Adrenal gland (tissue), 19 donors: ENCODE measurements at places on chromosomes 6 and 20. TPM values are rescaled to one million over a fixed set of nuclear protein-coding genes. Genes with fewer than 3 reads are reported as not detected.

GRCh38 chr6:15945593-15946159 is 183.2 kb upstream of the MYLIP start:
- no peaks in the 10 kb centered on the region for H3K27me3 ChIP-seq
- no peak overlapping the region for H3K4me3 ChIP-seq
- no peak for DNase-seq
- no peak overlapping the region for H3K27ac ChIP-seq

DNA sequence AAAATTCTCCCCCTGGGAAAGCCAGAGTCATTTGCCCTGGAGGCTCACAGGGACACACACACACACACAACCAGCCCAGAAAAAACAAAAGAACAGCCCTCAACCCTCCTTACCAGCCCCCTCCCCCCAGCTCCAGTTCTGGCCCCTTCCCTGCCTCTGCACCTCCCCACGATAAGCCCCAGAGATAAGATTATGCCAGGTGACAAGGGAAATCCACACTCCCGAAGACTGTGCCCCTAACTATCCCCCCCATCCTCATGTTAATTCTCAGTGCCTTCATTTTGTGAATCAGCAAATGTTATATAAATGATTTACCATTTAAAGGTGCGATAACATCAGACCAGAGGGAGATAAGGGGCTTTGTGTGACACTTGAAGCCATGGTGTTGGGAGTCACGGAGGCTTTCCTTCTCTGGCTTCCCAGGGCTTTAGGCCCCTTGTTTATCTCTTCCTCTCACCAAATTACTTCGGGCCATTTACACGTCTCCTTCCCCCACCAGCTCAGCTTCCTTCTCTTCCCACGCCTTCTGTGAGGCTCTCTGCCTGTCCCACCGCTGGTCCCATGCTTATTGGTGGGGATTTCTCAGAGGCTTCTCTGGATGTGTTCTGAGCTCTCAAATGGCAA is 12.5 kb upstream of the FOXC1 start:
- DNase-seq: no peak
- H3K36me3 ChIP-seq: no peaks in the 10 kb centered on the region
- no peaks in the 10 kb centered on the region for H3K4me1 ChIP-seq
- peaks cover 55% of the 10 kb centered on the region for H3K27me3 ChIP-seq
- no peak overlapping the region for H3K27ac ChIP-seq

GRCh38 chr6:144675231-144675861 is 390.2 kb downstream of the UTRN start:
- peak; percentile 61 for DNase-seq
- no peaks in the 10 kb centered on the region for H3K27me3 ChIP-seq
- H3K36me3 ChIP-seq: no peaks in the 10 kb centered on the region
- peaks cover 23% of the 10 kb centered on the region for H3K4me1 ChIP-seq
- H3K4me3 ChIP-seq: no peak overlapping the region
- no peak overlapping the region for H3K27ac ChIP-seq

DNA sequence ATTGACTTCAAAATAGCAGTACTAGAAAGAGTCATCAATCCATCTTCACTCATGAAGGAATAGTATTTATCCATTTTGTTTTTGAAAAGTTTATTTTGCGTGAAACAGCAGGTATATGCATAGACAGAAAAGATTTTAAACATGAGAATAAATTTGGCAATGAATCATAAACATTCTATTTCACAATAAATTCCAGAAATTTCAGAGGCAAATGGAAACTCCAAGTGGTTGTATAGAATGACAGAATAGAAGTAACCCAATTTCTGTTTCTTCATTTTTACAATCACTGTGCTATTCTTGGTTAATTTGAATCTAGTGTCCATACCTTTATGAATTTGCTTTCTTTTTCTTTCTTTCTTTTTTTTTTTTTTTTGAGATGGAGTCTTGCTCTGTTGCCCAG is 173.0 kb upstream of the ECI2 start:
- DNase-seq: no peak
- H3K27ac ChIP-seq: no peak overlapping the region
- no peaks in the 10 kb centered on the region for H3K27me3 ChIP-seq
- no peaks in the 10 kb centered on the region for H3K36me3 ChIP-seq
- H3K4me3 ChIP-seq: no peak overlapping the region

- H3K36me3 ChIP-seq: no peaks in the 10 kb centered on the region
- H3K4me1 ChIP-seq: no peaks in the 10 kb centered on the region
- no peak overlapping the region for H3K27ac ChIP-seq
- H3K27me3 ChIP-seq: no peaks in the 10 kb centered on the region
- no peak for DNase-seq
Observed at GRCh38 chr6:3926150-3926482, 76.9 kb downstream of the FAM50B start.

Gene MYT1
- polyA plus RNA-seq: 5.1 TPM

Gene LHFPL5
- not detected for polyA plus RNA-seq

Gene USP49
- 6.2 TPM for polyA plus RNA-seq

- DNase-seq: no peak
- H3K36me3 ChIP-seq: no peaks in the 10 kb centered on the region
- H3K4me1 ChIP-seq: no peaks in the 10 kb centered on the region
- no peaks in the 10 kb centered on the region for H3K27me3 ChIP-seq
- H3K27ac ChIP-seq: no peak overlapping the region
Observed at GRCh38 chr6:148869585-148869984, 122.8 kb downstream of the UST start.

- no peaks in the 10 kb centered on the region for H3K27me3 ChIP-seq
- no peak overlapping the region for H3K4me3 ChIP-seq
- no peaks in the 10 kb centered on the region for H3K36me3 ChIP-seq
- H3K27ac ChIP-seq: no peak overlapping the region
- H3K4me1 ChIP-seq: peaks cover 3% of the 10 kb centered on the region
- no peak for DNase-seq
Observed at GRCh38 chr6:52303178-52303577, 18.6 kb upstream of the MCM3 start.

DNA sequence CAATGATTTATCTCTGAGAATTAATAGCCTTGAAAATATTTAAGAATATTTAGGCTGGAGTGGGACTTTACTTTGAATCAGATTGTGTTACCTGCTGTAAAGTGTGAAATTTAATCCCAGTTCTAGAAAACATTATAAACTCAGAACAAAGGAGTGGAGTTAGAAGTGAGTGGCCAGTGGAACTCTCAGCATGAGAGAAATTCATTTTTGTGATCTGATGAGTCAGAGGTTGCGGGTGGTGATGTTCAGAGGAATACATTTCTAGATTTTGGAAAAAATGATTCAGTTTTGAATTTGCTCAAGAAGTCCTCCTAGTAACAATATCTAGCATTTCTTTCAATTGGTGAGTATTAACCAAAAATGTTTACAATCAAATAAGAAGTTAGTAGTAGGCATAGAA is 167.5 kb downstream of the ZFAND3 start:
- H3K36me3 ChIP-seq: no peaks in the 10 kb centered on the region
- H3K4me1 ChIP-seq: peaks cover 71% of the 10 kb centered on the region
- no peak overlapping the region for H3K4me3 ChIP-seq
- peak; percentile 25 for DNase-seq
- no peak overlapping the region for H3K27ac ChIP-seq
- H3K27me3 ChIP-seq: no peaks in the 10 kb centered on the region

GRCh38 chr20:52105442-52106422 is 85.8 kb downstream of the ZFP64 start:
- no peak overlapping the region for H3K27ac ChIP-seq
- H3K27me3 ChIP-seq: peaks cover 32% of the 10 kb centered on the region
- peaks cover 13% of the 10 kb centered on the region for H3K4me1 ChIP-seq
- H3K4me3 ChIP-seq: no peak overlapping the region

DNA sequence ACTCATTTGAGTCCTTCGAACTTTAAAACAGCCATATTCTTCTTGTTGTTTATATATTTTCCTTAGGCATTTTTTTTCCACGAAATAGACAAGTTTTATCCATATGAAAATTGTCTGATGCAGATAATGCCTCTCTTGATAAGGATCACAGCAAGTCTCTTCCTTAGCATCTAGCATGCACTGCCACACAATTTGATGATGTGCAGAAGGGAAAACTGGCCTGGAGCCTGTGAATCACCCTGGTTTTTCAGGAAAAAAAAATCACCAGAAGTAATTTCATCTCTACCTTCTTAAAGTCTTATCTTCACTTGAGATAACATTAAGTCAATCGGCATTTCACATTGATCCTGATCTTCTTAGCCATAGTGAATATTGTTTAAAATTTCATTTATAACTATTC is 199.8 kb downstream of the TENT5A start:
- DNase-seq: no peak
- no peaks in the 10 kb centered on the region for H3K27me3 ChIP-seq
- no peak overlapping the region for H3K4me3 ChIP-seq
- H3K36me3 ChIP-seq: no peaks in the 10 kb centered on the region
- H3K4me1 ChIP-seq: no peaks in the 10 kb centered on the region
- no peak overlapping the region for H3K27ac ChIP-seq

Gene TSPO2
- polyA plus RNA-seq: not detected

GRCh38 chr20:2837221-2837960 is 3.1 kb downstream of the PCED1A start:
- peaks cover 17% of the 10 kb centered on the region for H3K4me1 ChIP-seq
- no peaks in the 10 kb centered on the region for H3K27me3 ChIP-seq
- DNase-seq: peak; percentile 7
- H3K4me3 ChIP-seq: no peak overlapping the region
- no peak overlapping the region for H3K27ac ChIP-seq

Gene ZNF391
- 5.5 TPM for polyA plus RNA-seq

Gene SLC12A5
- 120 TPM for polyA plus RNA-seq

GRCh38 chr6:90266905-90267621 is 29.6 kb downstream of the BACH2 start:
- H3K4me1 ChIP-seq: no peaks in the 10 kb centered on the region
- H3K27me3 ChIP-seq: no peaks in the 10 kb centered on the region
- H3K27ac ChIP-seq: no peak overlapping the region
- no peak overlapping the region for H3K4me3 ChIP-seq
- no peak for DNase-seq
- H3K36me3 ChIP-seq: no peaks in the 10 kb centered on the region

Gene PDRG1
- polyA plus RNA-seq: 14.0 TPM

Gene SLC22A7
- not detected for polyA plus RNA-seq

- H3K36me3 ChIP-seq: no peaks in the 10 kb centered on the region
- H3K27ac ChIP-seq: peak overlapping the region; percentile 55
- DNase-seq: no peak
- H3K4me3 ChIP-seq: no peak overlapping the region
- peaks cover 11% of the 10 kb centered on the region for H3K4me1 ChIP-seq
Observed at GRCh38 chr6:155272353-155273232, 8.8 kb downstream of the CLDN20 start.

Gene SYCP2L
- 0.84 TPM for polyA plus RNA-seq

- H3K27ac ChIP-seq: no peak overlapping the region
- no peaks in the 10 kb centered on the region for H3K36me3 ChIP-seq
- H3K4me1 ChIP-seq: no peaks in the 10 kb centered on the region
- DNase-seq: no peak
- H3K4me3 ChIP-seq: no peak overlapping the region
- no peaks in the 10 kb centered on the region for H3K27me3 ChIP-seq
Observed at GRCh38 chr20:2364044-2364443, 16.7 kb upstream of the TGM6 start.

- H3K27ac ChIP-seq: no peak overlapping the region
- no peaks in the 10 kb centered on the region for H3K36me3 ChIP-seq
- peaks cover 44% of the 10 kb centered on the region for H3K4me1 ChIP-seq
- H3K27me3 ChIP-seq: no peaks in the 10 kb centered on the region
- DNase-seq: no peak
Observed at GRCh38 chr6:22146931-22147701, 149.7 kb downstream of the PRL start.
